ENCODE measurements at places on chromosomes 4 and X. TPM values are rescaled to one million over a fixed set of nuclear protein-coding genes. Genes with fewer than 3 reads are reported as not detected.

- no peak for DNase-seq
- no peaks in the 10 kb centered on the region for H3K4me1 ChIP-seq
- H3K27ac ChIP-seq, result no peak overlapping the region
- no peaks in the 10 kb centered on the region for H3K27me3 ChIP-seq
These were observed 71.3 kb downstream of the EVC2 start for GRCh38 chr4:5636766-5637670.

DNA sequence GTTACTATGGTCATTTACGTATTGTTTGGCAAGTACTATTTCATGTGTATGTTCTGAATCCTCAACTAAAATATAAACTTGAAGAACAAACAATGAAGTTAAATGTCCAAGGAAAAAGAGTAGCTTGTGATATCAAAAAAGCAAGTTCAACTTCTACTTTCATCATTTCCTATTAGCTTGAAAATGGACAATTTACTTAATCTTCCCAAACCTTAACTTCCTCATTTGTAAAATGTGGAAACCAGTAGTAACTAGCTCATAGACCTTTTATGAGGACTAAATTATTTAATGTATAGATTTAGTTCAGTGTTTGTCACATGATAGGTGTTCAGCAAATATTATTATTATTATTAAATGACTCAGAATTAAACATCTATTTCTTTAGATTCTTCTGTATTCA is 276.8 kb upstream of the TET2 start:
- DNase-seq, result no peak
- H3K27me3 ChIP-seq, result no peaks in the 10 kb centered on the region
- no peaks in the 10 kb centered on the region for H3K4me1 ChIP-seq
- H3K4me3 ChIP-seq, result no peak overlapping the region
- no peak overlapping the region for H3K27ac ChIP-seq
- no peaks in the 10 kb centered on the region for H3K36me3 ChIP-seq

PTCHD1 gene
- 16.2 TPM for total RNA-seq

DNA sequence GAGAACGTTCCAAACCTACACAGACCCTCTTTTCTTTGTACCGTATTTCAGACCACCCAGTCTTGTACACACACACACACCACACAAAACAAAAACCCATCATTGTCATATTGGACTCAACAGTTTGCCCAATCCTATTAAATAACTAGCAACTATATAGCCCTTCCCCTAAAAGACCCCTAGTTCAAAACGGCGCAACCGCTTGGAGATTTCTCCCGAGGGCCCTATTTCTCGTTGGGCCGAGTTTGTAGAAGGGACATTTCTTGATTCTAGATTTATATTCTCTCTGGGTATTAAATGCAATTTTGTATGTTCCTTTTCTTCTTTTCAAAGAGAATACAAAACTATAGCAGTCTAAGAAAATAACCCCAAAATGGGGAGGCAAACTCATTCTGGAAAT is 547 bp upstream of the PDGFRA start:
- peak overlapping the region; percentile 59 for H3K4me3 ChIP-seq
- H3K27ac ChIP-seq, result no peak overlapping the region

GRCh38 chr4:168154546-168155277 is 62.4 kb downstream of the ANXA10 start:
- H3K36me3 ChIP-seq, result no peaks in the 10 kb centered on the region
- no peak overlapping the region for H3K4me3 ChIP-seq
- DNase-seq, result no peak
- H3K27ac ChIP-seq, result no peak overlapping the region
- no peaks in the 10 kb centered on the region for H3K27me3 ChIP-seq

DNA sequence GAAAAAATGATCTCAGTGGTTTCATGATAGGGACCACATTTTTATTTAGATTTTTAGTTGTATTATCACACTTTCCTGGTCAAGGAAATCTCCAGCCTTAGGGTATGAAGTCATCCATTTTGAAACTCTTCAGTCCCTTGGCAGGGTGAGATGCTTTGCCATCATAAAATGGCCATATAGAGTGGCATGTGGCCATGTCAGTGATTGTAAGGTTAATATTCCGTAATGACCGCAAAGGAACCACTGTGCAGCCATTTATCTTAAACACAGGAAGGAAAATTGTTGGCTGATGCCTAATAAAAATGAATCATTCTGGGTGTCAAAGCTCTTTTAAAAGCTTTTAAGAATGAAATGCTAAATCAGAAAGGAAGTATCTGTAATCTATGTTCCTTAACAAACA is 35.6 kb downstream of the COMMD8 start:
- H3K4me3 ChIP-seq, result no peak overlapping the region
- H3K27me3 ChIP-seq, result no peaks in the 10 kb centered on the region
- DNase-seq, result no peak
- no peak overlapping the region for H3K27ac ChIP-seq
- no peaks in the 10 kb centered on the region for H3K36me3 ChIP-seq

- H3K27ac ChIP-seq, result no peak overlapping the region
- H3K4me3 ChIP-seq, result no peak overlapping the region
- H3K4me1 ChIP-seq, result no peaks in the 10 kb centered on the region
These were observed 81.5 kb downstream of the RCHY1 start for GRCh38 chr4:75432683-75433082.

RHOXF1 gene
- 0.69 TPM for total RNA-seq

- no peaks in the 10 kb centered on the region for H3K36me3 ChIP-seq
- no peaks in the 10 kb centered on the region for H3K27me3 ChIP-seq
- H3K4me3 ChIP-seq, result peak overlapping the region; percentile 41
- H3K27ac ChIP-seq, result no peak overlapping the region
These were observed 203.3 kb downstream of the OR13H1 start for GRCh38 chrX:131747173-131747572.

TEX11 gene
- not detected for total RNA-seq

DNA sequence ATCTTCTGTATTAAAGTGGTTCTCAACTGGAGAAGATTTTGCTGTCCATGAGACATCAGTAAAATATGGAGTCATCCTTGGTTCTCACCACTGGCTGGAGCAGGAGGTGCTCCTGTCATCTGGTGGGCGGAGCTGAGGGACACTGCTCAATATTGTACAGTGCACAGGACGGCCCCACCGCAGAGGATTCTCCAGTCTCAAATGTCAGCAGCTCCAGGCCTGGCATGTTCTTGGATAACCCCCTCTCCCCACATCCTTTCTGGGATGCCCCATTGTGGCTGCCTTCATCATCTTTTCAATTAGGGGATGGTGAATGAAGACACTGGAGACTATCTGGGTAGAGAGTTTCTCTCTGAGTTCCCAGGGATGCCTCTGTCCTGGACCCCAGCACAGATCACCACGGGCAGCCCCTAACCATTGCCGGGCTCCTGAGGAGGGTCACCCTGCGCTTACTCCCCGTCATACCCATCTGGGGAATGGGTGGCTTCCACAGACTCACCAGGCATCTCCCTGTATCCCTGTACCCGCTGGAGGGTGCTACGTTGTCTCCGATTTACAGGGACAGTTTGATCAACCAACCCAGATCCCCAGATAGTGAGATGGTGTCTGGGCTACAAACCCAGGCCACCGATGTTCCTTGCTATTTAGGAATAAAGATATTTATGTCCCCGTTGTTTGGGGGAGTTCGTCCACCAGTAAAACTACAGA is 21.9 kb upstream of the P2RY8 start:
- H3K27me3 ChIP-seq, result no peaks in the 10 kb centered on the region
- no peak overlapping the region for H3K4me3 ChIP-seq

GRCh38 chrX:13341491-13342101 is 21.7 kb upstream of the ATXN3L start:
- H3K27ac ChIP-seq, result no peak overlapping the region
- H3K4me1 ChIP-seq, result no peaks in the 10 kb centered on the region
- H3K27me3 ChIP-seq, result no peaks in the 10 kb centered on the region
- H3K36me3 ChIP-seq, result no peaks in the 10 kb centered on the region
- H3K4me3 ChIP-seq, result no peak overlapping the region

GRCh38 chrX:24520472-24520871 is 55.4 kb downstream of the PDK3 start:
- no peaks in the 10 kb centered on the region for H3K27me3 ChIP-seq
- H3K4me1 ChIP-seq, result no peaks in the 10 kb centered on the region
- H3K27ac ChIP-seq, result no peak overlapping the region

ODAM gene
- not detected for total RNA-seq

- no peak overlapping the region for H3K4me3 ChIP-seq
- H3K36me3 ChIP-seq, result peaks cover 10% of the 10 kb centered on the region
- no peaks in the 10 kb centered on the region for H3K4me1 ChIP-seq
- DNase-seq, result no peak
- H3K27ac ChIP-seq, result no peak overlapping the region
These were observed 18.3 kb downstream of the QDPR start for GRCh38 chr4:17493619-17494018.

- peaks cover 2% of the 10 kb centered on the region for H3K4me1 ChIP-seq
- DNase-seq, result no peak
These were observed 142.9 kb downstream of the TMEM164 start for GRCh38 chrX:110145854-110146253.

DNA sequence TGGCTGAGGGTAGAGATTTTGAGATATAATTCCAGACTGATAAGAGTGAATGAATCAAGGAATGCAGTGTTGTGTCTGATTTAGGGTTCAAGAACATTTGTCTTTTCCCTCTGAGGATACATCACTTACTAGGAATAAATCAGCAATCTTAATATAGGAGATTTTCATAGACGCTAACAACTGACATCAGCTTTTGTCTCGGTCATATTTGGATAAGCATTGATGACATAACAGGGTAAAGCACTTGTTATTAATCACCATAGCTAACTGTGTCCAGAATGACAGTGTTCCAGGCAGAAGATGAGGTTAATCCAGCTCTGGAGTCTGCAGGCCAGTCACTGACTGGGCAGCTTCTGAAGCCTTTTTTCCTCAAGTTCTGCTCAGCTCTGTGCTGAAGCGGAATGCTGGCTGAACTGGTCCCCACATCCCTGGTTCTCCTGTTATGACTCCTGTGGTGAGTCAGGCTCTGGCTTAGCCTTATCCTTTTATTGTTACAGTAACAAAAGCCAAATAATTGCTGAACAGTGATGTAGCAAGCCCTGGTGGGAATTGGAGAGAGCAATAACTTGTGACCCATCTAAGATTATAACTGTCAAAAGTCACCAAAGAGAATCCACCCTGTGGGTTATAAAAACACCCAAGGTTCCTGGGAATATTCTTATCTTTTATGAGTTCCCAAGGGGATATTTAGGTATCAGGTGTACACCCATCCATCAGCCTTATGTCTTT is 41.8 kb downstream of the FNIP2 start:
- H3K4me1 ChIP-seq, result peaks cover 2% of the 10 kb centered on the region
- no peaks in the 10 kb centered on the region for H3K27me3 ChIP-seq
- H3K36me3 ChIP-seq, result no peaks in the 10 kb centered on the region
- H3K4me3 ChIP-seq, result no peak overlapping the region
- peak; percentile 87 for DNase-seq

- no peaks in the 10 kb centered on the region for H3K27me3 ChIP-seq
- DNase-seq, result peak; percentile 13
- H3K4me1 ChIP-seq, result no peaks in the 10 kb centered on the region
- H3K27ac ChIP-seq, result no peak overlapping the region
- H3K4me3 ChIP-seq, result no peak overlapping the region
- no peaks in the 10 kb centered on the region for H3K36me3 ChIP-seq
These were observed 124.8 kb downstream of the HMX1 start for GRCh38 chr4:8746523-8747466.

DNA sequence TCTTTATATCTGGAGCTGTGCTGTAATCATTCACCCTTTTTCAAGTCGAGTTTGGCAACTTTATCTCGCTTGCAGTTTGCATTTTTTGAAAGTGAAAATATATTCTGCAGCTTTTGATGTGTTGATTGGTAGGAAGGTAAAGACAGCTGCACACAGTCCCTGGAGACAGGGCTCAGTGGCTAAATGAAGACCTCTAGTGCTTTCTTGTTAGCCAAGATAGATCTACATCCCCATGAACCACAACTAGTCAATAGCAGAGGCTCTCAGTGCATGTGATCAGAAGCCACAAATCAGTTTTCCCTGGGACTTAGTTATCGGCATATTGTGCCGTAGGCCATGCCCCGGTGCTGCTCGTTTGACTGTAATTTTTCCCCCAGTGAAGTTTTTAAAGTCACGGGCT is 587.7 kb upstream of the PITX2 start:
- H3K4me3 ChIP-seq, result no peak overlapping the region
- H3K4me1 ChIP-seq, result no peaks in the 10 kb centered on the region
- no peak for DNase-seq
- no peaks in the 10 kb centered on the region for H3K36me3 ChIP-seq
- no peaks in the 10 kb centered on the region for H3K27me3 ChIP-seq

DNA sequence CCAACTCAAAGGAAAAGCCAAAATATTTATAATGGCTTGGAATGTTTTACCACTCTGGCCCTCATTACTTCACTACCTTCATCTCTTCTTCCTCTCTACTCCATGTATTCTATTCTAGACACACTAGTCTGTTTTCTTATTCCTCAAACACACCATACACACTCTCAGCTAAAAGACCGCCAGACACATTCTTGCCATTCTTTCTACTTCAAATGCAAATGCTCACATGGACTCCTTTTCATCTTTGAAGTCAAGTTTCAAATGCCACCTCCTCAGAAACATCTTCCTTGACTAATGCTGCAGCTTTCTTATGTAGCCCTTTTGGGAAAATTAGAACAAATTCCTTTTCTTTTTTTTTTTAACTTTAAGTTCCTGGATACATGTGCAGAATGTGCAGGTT is 412.9 kb upstream of the FMR1 start:
- no peaks in the 10 kb centered on the region for H3K4me1 ChIP-seq
- H3K27ac ChIP-seq, result no peak overlapping the region
- H3K4me3 ChIP-seq, result no peak overlapping the region
- no peaks in the 10 kb centered on the region for H3K36me3 ChIP-seq
- no peak for DNase-seq
- H3K27me3 ChIP-seq, result no peaks in the 10 kb centered on the region

FAM114A1 gene
- 123 TPM for total RNA-seq

DNA sequence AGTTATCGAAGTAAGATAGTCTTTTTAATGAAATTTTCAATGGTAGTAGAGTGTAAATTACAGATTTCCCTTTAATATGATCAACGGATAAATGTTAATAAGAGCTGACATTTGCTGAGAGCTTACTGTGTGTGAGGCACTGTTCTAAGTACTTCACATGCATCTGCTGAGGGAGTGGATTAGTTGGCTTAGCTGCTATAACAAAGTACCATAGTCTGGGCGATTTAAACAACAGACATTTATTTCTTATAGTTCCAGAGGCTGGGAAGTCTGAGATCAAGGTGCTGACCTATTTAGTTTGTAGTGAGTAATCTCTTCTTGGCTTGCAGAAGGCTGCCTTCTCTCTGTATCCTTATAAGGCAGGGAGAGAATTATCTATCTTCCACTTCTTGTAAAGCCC is 174.3 kb downstream of the CEP135 start:
- H3K27ac ChIP-seq, result no peak overlapping the region
- H3K4me1 ChIP-seq, result no peaks in the 10 kb centered on the region
- H3K27me3 ChIP-seq, result no peaks in the 10 kb centered on the region
- DNase-seq, result no peak
- H3K4me3 ChIP-seq, result no peak overlapping the region

NRK gene
- total RNA-seq, result 6.5 TPM

- no peaks in the 10 kb centered on the region for H3K27me3 ChIP-seq
- no peak overlapping the region for H3K27ac ChIP-seq
- H3K4me3 ChIP-seq, result no peak overlapping the region
- H3K36me3 ChIP-seq, result no peaks in the 10 kb centered on the region
These were observed 624.8 kb downstream of the MID1IP1 start for GRCh38 chrX:39426101-39426500.

GRCh38 chrX:125436855-125437254 is 117.2 kb downstream of the TEX13C start:
- H3K4me1 ChIP-seq, result no peaks in the 10 kb centered on the region
- H3K27me3 ChIP-seq, result no peaks in the 10 kb centered on the region
- H3K36me3 ChIP-seq, result no peaks in the 10 kb centered on the region

All from aorta (tissue), 5 donors.